Endothelial cell of umbilical vein (primary cell): ENCODE measurements at places on chromosomes 7 and 10. TPM values are rescaled to one million over a fixed set of nuclear protein-coding genes. Genes with fewer than 3 reads are reported as not detected.

Gene BLNK
- total RNA-seq = not detected in 2 replicates

Gene GPR15LG
- not detected in 2 replicates for total RNA-seq

Gene IDI1
- 63.0 and 63.6 TPM in 2 replicates for total RNA-seq

Gene SSC4D
- 0.39 and 0.46 TPM in 2 replicates for total RNA-seq

Gene TAS2R40
- total RNA-seq = not detected in 2 replicates

Gene AHR
- total RNA-seq = 29.3 and 31.8 TPM in 2 replicates

Gene SPDYE2B
- not detected in 2 replicates for total RNA-seq

Gene WAPL
- 35.1 and 35.3 TPM in 2 replicates for total RNA-seq

Gene PDE6C
- total RNA-seq = not detected in 2 replicates

Gene EGR2
- 0.46 and 0.67 TPM in 2 replicates for total RNA-seq

Gene ZNF33B
- 15.1 and 15.3 TPM in 2 replicates for total RNA-seq

Gene WNT8B
- total RNA-seq = not detected in 2 replicates

Gene ITGB8
- 6.5 and 8.2 TPM in 2 replicates for total RNA-seq

Gene CFAP69
- 2.9 and 4.4 TPM in 2 replicates for total RNA-seq

Gene BMPER
- total RNA-seq = 0.13 and 0.32 TPM in 2 replicates

Gene CPVL
- total RNA-seq = not detected in 2 replicates

Gene FBXO24
- 0.35 and 0.38 TPM in 2 replicates for total RNA-seq

Gene RBM28
- total RNA-seq = 58.5 and 58.7 TPM in 2 replicates

Gene PVRIG
- total RNA-seq = 0.80 TPM in 1 of 2 replicates, not detected in the other

Gene SLC13A1
- not detected in 2 replicates for total RNA-seq

Gene RAPGEF5
- total RNA-seq = 43.2 and 43.3 TPM in 2 replicates

Gene SYT15
- total RNA-seq = 0.65 and 0.75 TPM in 2 replicates

Gene CFAP58
- 0.29 and 0.35 TPM in 2 replicates for total RNA-seq

Gene TMEM254
- 6.0 and 10.1 TPM in 2 replicates for total RNA-seq

Gene ADRB1
- total RNA-seq = 0.97 and 1.8 TPM in 2 replicates

Gene WDR91
- total RNA-seq = 7.0 and 9.8 TPM in 2 replicates

Gene TSPAN12
- total RNA-seq = 19.0 and 19.8 TPM in 2 replicates

Gene GPRIN2
- not detected in 2 replicates for total RNA-seq

Gene CYP3A4
- total RNA-seq = not detected in 2 replicates

Gene ECHDC3
- total RNA-seq = 3.7 and 6.0 TPM in 2 replicates

Gene CPED1
- 0.22 and 0.32 TPM in 2 replicates for total RNA-seq

Gene ATP6V0E2
- 21.5 and 27.8 TPM in 2 replicates for total RNA-seq

Gene COBL
- 0.07 and 0.11 TPM in 2 replicates for total RNA-seq

Gene NKX2-3
- not detected in 2 replicates for total RNA-seq

Gene TMEM176A
- total RNA-seq = not detected in 2 replicates

Gene STK31
- total RNA-seq = 0.44 TPM in 1 of 2 replicates, not detected in the other

Gene APBB1IP
- not detected in 2 replicates for total RNA-seq

Gene LRMDA
- 5.1 and 9.7 TPM in 2 replicates for total RNA-seq

Gene CNNM1
- not detected in 2 replicates for total RNA-seq

Gene LRRN3
- not detected in 2 replicates for total RNA-seq

Gene PRSS37
- not detected in 2 replicates for total RNA-seq

Gene DEPP1
- total RNA-seq = 318 and 364 TPM in 2 replicates

Gene SFMBT2
- total RNA-seq = 0.44 and 0.64 TPM in 2 replicates

Gene MAGI2
- 5.8 and 6.0 TPM in 2 replicates for total RNA-seq

Gene SPDYE16
- total RNA-seq = 0.22 TPM in 1 of 2 replicates, not detected in the other

Gene ADARB2
- not detected in 2 replicates for total RNA-seq

Gene HOXA10
- 24.4 and 27.6 TPM in 2 replicates for total RNA-seq

Gene SLC39A12
- total RNA-seq = not detected in 2 replicates

Gene MMD2
- total RNA-seq = not detected in 2 replicates

Gene ADCY1
- total RNA-seq = 0.53 and 1.6 TPM in 2 replicates

Gene MYH16
- 0.09 and 0.11 TPM in 2 replicates for total RNA-seq

Gene TBXAS1
- 2.3 and 4.3 TPM in 2 replicates for total RNA-seq
